ENCODE measurements at places on chromosomes 13 and 19.

DNA sequence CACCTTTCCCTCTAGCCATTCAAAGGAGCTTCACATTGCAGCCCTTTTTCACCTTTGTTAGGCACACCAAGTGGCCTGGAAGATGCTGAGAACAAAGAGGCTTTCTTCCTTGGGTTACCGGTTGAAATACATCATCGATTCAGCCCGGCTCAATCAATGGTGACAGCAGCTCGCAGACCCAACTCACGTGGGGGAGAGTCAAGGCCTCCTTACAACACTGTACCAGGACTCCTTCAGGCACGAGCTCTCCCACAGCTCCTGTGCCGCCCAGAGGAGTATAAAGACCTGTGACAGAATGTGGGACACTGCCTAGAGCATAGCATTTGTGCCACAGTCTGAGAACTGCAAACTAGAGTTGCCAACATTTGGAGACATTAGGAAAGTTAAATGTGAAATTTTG, 3.9 kb upstream of the LRRC63 start:
- DNase-seq, result no peak

DNA sequence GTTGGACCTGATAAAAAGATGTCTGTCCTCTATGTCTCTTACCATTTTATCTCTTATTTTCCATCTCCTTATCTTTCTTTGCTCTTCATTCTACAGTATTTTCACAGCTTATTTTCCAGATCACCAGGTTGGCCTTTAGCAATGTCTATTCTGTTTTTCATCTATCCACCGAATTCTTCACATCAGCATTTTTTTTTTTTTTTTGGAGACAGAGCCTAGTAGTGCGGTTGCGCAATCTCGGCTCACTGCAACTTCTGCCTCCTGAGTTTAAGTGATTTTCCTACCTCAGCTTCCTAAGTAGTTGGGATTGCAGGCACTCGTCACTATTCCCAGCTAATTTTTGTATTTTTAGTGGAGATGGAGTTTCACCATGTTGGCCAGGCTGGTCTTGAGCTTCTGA, 49.0 kb downstream of the DNAJC15 start:
- DNase-seq, result no peak

GRCh38 chr19:13022859-13023636, 27.8 kb downstream of the NFIX start:
- DNase-seq, result peak; percentile 97

GRCh38 chr13:65985612-65986011, 1244.5 kb downstream of the PCDH9 start:
- DNase-seq, result no peak

DNA sequence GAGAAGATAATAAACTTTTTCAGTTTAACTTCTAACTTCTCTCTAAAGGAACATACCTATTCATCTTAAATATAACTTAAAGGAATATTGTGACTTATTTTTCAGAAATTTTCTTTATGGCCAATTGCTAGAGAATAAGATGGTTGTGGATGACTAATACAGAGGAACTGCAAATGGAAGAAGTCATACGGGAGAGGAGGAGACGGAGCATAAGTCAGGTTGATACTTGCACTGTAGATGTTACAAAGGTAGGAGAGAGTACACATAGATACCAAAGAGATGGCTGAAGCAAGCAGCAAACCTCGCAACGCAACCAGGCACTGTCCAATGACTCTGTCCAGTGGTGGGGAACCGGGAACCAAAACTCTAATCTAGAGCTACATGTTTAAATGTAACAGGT, 963.4 kb downstream of the PCDH9 start:
- no peak for DNase-seq

- no peak for DNase-seq
These were observed 54.5 kb downstream of the GPR180 start for GRCh38 chr13:94656176-94656575.

DNA sequence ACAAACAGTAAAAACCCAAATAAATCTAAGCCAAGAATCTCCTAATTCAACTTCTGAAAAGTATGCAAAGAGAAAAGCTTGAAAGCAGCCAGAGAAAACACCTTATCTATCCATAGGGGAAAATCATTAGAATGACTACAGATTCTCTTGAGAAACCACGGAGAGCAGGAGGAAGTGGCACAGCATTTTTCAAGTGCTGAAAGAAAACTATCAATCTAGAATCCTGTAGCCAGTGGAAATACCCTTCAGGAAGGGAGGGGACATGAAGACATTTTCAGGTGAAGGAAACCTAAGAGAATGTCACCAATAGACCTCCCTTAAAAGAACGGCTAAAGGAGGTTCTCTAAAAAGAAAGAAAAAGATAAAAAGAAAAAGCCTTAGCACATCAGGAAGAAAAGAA, 66.2 kb upstream of the XPO4 start:
- DNase-seq, result no peak

DNA sequence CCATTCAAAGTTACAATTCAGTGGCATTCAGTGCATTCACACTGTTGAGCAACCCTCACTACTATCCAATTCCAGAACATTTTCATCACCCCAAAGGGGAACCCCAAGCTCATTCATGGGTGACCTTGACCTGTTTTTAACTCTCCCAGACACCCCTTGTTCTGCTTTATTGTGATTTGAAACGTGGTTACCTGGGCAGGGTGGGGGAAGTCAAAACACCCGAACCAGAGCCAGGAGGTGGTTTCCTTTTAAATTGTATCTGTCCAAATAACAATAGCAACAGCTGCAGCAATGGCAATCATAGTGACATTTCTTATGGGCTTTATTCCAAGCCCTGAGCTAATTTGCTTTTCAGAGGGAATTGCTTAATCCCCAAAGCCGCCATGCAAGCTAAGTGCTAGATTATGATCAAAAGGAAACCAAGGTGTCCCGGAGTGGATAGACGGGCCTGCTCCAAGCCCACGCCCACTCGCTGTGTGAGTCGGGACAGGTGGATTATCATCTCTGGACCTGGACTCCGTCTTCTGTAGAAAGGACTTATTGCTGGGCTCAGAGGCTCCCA, 6.1 kb downstream of the PTGIR start:
- DNase-seq, result no peak

DNA sequence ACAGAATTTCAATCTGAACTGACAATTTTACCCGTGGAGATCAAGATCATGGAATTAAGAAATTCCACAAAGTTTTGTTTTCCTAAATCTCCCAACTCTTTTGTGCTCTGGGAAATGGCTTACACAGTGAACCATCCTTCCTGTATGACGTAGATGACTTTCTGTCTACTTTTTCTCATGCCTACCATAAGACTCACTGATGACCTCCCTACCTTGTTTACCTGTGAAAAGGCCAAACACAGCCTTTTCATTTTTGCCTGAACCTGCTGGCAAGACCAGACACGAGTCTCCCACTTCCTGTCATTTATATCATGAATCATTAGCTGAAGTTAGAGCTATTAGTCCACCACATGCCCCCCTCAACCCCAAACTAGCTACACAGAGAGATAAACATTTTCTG, 4.6 kb upstream of the KBTBD6 start:
- DNase-seq, result peak; percentile 15

- no peak for DNase-seq
These were observed 313.5 kb downstream of the FOXO1 start for GRCh38 chr13:40352802-40353562.

GRCh38 chr19:29881386-29881785, 60.7 kb upstream of the URI1 start:
- DNase-seq, result no peak

- DNase-seq, result no peak
These were observed 15.4 kb downstream of the MIR17HG start for GRCh38 chr13:91362908-91363307.

DNA sequence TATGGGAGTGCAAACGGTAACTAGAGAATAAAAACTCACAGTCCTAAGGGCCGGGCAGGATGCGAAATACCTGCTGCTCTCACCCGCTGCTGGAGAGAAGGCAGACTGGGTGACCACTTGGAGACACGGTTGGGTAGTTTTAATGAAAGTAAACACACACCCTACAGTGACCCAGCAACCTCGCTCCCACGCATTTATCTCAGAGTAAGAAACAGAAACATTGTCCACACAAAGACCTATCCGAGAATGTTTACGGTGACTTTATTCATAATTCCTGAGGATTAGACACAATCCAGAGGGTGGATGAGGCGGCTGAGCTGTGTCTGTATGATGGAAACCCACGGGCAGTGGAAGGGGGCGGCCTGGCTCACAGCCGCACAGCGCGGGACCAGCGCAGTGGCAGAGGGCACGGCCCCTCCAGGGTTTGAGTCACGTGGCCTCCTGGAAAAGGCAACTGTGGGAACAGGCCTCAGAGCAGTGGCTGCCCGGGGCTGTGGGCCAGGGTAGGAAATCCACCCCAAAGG, 73.5 kb upstream of the C13orf46 start:
- DNase-seq, result no peak

GRCh38 chr13:46058268-46058667, 5.7 kb upstream of the ZC3H13 start:
- DNase-seq, result no peak

DNA sequence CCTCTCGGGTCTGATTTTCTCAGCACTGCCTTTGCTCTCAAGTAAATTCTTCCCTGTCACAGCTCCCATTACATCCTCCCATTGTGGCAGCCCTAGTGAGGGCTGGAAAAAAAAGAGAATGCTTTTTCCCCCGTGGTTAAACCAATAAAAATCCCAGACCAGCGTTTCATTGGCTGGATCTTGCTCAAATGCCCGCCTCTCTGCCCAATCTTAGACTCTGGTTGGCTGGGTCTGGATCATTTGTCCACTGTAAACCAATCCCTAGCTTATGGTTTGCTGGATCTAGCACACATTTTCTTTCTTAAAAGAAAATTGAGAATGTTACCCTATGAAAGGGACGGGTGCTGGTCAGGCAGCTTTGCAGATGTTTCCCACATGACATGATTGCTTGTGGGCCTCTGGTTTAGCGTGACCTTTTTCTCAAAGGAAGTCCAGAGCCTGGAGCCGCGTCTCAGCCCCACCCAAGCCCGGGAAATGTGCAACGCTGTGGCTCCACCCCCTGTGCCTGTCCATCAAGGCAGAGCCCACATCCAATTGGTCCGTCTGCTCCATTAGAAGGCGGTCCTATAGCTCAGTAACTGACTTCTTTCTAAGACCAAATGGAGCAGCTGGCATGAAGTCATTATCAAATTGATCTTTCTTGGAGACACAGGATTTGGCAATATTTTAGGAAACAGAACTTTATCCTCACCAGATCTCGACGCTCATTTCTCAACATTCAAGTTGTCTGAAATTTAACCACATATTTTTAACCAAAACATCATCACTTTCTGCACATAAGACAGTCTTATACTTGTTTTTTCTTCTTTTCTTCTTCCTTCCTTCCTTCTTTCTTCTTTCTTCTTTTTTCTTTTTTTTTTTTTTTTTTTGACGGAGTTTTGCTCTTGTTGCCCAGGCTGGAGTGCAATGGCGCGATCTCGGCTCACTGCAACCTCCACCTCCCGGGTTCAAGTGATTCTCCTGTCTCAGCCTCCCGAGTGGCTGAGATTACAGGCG, 2.6 kb upstream of the MCEMP1 start:
- peak; percentile 35 for DNase-seq

GRCh38 chr13:110562036-110562597, 595 bp upstream of the RAB20 start:
- peak; percentile 76 for DNase-seq

DNA sequence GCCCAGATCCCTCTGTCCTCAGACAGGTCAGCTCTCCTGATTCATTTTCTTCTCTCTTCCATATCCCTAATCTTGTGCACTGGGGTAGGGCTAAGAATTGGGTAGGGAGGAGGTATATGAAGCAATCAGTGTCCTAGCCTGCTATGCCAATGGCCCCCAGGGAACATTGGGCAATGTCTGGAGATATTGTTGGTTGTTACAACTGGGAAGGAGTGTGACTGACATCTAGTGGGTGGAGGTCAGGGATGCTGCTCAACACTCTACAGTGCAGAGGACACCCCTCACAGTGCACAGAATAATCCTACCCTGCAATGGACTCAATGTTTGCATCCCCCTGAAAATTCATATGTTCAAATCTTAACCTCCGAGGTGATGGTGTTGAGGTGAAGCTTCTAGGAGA, 57.5 kb downstream of the CPAMD8 start:
- no peak for DNase-seq

DNA sequence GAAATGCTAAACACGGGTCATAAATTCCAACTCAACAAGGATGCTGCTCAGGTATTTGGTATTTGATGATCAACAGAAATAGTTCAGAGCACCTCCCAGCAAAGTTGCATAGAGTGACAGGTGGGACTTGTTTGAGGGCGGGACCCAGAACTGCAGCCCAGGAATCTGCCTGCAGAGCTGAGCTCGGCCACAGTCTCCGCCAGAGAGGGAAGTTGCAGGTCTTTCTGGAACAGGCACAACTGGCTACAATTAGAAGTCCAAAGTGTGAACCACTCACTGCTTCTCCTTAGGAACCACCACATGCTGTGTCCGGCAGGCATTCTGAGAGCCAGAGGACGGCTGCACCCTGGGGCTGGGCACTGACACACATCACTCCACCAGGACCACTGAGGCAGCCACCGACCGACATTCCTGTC, 1.1 kb downstream of the SLC15A1 start:
- DNase-seq, result peak; percentile 40

- DNase-seq, result no peak
These were observed 37.2 kb downstream of the TMTC4 start for GRCh38 chr13:100637380-100637779.

DNA sequence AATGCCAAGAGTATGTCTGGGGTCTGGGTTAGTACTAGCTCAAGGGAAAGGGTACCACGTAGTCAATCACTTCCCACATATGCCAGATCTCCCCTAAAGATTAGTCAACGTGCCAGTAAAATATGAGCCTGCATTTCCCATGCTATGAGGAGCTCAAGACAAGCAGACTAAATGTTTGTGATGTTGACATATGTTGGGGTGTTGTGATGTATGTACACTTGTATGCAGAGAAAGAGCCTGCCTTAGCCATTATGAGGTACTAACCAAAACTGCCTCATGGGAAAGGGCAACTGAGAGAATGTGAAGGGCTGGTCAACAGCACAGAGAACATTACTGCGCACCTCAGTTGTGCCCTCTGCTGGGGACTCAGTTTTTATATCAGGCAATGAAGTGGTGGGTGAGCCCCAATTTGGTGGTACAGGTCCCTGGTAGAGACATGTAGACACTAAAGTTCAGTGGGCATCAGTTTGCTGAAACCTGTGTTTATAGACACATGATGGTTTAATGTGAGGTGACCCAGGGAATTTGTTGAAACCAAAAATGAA, 287.0 kb downstream of the DCT start:
- no peak for DNase-seq

GRCh38 chr19:13154241-13154778, 4.1 kb downstream of the IER2 start:
- peak; percentile 95 for DNase-seq

DNA sequence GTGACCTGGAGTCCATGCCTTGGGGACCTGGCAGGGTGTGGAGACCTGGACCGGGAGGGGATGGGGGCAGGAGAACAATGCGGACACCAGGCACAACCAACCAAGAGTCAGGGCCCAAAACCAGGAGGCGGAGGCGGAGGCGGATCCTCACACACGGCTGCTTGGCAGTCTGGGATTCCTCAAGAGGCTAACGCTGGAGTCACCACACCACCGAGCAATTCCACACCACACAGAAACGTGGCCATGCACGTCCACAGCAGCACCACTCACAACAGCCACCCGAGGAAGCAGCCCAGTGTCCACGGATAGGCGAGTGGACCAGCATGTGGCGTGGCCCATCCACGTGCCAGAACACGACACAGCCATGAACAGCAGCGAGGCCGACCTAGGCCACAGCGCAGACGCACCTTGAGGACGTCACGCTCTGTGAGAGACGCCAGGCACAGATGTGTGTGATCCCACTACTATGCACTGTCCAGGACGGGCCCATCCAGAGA, 17.7 kb downstream of the SBNO2 start:
- DNase-seq, result no peak
